Vagina (tissue), 2 donors: ENCODE measurements at places on chromosomes 4 and X.

DNA sequence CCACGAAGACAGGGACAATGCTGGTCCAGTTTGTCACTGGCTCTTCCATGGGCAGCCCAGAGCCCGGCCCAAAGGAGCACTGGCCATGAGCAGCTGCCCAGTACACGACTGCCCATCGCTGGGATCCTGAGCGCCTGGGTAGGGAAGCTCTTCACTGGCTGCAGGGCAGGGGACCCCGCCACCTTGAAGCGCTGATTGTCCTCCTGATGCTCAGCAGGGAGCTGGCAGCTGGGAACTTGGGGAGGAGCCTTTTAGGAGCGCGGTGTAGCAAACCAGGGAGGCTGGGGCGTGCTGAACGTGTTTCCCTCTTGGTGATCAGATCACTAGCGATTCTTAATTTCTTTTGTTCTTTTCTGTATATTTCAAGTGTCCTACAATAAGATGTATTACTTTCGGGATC lies 1.8 kb downstream of the L1CAM start:
- DNase-seq: no peak

- no peak for DNase-seq
These were observed 203.6 kb downstream of the SPRY1 start for GRCh38 chr4:123599920-123600810.

GRCh38 chr4:152535360-152535902 lies 461 bp downstream of the FBXW7 start:
- no peak for DNase-seq

DNA sequence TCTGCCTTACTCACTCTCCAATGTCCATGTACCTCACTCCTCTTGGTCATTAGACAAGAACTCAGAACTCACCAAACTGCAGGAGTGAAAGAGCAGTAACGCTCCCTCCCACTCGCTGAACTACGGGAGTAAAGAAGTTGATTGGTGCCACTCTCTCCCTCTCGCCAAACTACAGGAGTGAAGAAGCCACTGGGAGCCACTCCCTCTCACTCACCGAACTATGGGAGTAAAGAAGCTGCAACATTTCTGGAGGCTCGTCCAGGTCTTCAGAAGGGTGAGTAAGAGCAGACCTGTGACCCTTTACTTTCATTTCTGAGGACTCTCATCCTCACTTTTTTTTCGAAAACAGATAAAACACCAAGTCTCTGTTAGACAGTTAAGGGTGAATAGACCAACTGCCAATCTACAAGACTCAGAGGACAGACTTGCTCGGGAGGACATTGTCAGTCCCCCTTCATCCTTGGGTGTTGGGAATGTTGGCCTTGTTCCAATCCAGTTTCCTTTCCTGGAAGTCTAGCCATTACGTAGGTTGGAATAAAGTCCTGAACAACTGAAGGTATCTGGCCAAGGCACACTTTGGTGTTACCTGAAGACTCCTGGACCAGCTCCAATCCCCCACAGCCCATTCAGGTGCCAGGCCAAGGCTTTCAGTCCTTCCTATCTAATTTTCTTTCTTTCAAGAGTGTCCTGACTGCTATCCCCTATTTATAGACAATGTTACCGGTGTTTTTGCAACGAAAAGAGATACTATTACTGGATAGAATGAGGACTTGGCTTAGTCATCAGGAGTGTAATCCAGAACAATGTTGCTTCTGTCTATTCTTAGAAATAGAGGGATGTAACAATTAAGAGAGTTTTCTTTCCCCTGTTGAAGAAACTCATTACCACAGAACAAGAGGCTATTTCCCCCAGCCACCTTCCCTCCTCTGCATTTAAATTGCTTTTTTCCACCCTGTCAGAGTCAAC lies 11.0 kb upstream of the COL25A1 start:
- DNase-seq: no peak

GRCh38 chrX:35841872-35842271 lies 43.7 kb downstream of the MAGEB16 start:
- DNase-seq: no peak

DNA sequence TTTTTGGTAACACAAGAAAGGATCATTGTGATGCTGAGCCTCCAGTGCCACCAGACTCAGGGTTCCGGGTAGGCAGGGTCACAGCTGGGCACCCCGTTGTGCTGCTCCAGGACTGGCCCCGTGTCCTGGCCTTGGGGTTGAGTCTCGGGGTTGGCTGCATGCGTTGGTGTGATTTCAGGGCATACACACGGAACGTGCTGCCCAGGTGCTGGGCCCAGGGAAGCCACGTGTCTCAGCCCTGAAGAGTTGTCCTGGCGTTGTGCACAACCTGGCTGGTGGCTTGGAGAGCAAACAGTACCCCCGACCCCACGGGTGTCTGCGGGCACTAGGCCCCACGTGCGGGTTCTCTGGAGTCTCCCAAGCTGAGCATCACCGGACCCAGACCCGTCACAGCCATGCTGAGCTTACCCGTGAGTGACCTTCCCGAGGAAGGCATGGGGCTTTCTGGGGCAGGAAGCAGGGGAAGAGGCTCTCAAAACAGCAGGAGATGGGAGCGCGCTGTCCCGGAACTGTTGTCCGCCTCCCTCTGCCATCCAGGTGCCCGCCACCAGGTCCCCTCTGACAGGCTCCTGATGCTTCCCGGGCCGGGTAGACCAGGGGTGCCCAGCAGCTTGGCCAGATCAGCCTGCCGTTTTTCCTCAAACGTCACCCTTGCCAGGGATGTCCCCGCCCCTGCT lies 66.1 kb upstream of the ENPP6 start:
- DNase-seq: no peak

DNA sequence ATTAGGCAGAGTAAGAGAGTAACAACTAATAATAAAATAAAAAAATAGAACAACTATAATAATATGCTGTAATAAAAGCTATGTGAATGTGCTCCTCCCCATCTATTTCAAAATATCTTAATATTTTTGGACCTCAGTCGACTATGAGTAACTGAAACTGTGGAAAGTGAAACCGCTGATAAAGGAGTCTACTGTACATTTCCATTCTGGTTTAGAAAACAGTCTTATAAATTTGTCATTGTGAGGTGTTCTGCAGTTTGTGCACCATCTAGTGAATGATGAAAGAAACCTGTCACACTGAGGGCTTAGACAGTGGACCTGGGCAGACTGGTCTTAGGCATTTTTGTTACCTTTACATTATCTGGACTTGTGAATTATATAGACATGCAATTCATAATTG lies 42.0 kb downstream of the TMEM150C start:
- DNase-seq: no peak

DNA sequence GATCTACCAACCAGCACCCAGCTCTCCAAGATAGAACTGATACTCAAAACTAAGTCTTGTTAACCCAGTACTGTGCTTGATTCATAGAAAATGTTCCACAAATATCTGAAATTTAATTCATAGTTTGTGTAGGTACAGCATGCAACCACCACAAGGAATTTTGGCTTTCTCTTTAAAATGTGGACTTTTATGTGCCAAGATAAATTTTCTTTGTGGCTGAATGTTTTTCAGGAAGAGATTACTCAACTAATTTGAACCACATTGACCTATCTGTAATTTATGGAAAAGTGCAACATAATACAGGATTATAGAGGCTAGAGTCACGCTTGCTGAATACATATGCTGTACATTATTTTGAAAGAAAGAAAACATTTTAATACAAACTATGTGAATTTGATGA lies 730.8 kb downstream of the IL1RAPL1 start:
- DNase-seq: no peak

GRCh38 chr4:74823194-74823593 lies 28.9 kb upstream of the BTC start:
- no peak for DNase-seq

- DNase-seq: no peak
These were observed 62.6 kb downstream of the GLRA2 start for GRCh38 chrX:14591976-14592375.

DNA sequence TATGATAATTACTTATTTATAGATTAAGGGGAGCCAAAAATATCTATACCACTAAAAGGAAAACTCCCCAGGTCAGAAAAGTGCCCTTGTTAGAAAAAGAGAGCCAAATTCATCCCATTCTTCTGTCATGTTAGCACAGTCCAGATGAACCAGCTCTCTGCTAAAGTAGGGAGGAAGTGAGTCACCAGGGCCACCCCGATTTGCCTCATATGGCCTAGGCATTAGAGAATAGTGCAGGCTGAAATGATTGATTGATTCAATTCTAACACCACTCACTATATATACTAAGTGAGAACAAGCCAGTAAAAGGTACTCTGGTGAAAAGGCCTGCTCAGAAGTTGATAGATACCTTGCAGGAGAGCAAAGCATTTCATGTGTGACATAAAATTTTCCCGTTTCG lies 94.5 kb downstream of the SRPX start:
- no peak for DNase-seq

DNA sequence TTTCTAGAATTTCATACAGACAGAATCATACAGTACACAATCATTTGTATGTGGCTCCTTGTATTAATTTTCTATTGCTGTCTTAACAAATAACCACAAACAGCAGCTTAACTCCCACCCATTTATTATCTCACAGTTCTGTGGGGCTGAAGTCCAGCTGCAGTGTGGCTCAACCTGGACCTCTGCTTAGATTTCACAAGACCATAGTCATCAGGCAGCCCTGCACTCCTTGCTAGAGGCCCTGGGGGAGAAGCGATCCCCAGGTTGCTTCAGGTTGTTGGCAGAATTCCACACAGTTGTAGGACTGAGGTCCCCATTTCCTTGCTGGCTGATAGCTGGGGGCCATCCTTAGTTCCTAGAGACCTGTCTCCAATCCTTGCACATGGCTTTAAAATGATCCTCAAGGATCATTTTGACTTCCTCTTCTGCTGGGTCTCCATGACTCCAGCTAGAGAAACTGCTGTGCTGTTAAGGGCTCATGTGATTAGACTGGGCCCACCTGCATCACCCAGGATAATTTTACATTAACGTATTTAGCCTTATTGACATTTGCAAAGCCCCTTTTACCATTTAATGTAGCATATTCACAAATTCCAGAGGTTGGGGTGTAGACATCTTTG lies 60.9 kb upstream of the SMAD1 start:
- no peak for DNase-seq

- DNase-seq: no peak
These were observed 290.9 kb upstream of the LDB2 start for GRCh38 chr4:17189401-17189720.

DNA sequence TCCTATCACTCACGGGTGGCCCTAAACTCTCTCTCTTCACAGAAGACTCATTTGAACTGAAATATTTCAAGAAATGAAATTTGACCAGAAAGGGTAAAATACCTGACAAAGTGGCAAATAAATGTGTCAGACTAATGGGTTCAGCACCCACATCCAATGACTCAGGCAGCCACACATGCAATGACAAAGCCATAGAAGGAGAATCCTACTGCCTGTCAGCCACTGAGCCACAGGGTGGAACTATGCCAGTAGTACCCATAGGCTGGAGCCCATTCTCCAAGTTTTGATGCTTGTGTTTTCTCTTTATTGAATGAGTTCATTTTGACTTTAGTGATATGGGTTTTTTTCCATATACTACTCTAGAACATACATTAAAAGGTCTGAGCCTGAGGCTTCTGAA lies 179.0 kb downstream of the BEND2 start:
- DNase-seq: no peak

DNA sequence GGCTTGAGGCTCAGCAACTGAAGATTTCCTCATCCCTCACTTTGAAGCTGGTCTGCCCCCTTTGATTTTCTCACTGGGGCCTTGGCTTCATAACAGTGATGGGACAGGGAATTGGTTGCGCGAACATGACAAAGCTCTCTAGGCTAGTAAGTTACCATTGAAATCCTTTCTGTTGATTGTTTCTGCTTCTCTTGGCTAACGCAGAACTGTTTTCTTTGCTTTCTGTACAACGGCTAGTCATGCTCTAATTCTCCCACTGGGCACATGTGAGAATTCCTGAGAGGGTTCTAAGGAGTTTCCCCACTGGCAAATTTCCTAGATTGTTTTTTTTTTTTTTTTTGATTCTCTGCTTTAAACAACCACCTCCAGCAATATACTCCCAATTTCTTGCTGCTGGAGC lies 738.6 kb downstream of the PCDH7 start:
- no peak for DNase-seq

GRCh38 chr4:34718576-34719245 lies 1525.6 kb downstream of the ARAP2 start:
- DNase-seq: no peak
